ENCODE measurements at places on chromosomes 1 and 21.

DNA sequence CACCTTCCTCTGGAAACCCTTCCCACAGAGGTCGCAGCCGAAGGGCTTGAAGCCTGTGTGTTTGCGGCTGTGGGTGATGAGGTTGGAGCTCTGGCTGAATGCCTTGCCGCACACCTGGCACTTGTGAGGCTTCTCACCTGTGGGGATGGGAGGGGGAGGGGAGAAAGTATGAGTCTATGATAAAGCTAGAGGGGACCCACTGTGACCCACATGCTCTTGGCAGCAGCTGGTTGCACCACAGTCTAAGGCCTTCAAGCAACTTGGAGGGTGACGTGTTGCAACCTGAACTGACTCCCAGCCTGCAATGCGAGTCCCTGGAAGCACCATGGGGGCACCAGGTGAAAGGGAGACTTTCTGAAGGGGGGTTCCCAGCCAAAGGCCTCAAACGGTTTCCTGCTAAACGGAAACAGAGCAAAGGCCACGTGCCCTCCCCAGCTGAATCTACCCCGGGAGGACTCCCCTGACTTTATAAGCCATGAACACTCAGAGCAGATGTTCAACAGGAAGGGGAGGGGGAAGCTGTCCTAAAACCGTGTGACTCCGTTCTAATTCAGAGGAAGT lies 10.6 kb downstream of the GFI1 start:
- H3K4me3 ChIP-seq = no peak overlapping the region
- H3K27me3 ChIP-seq = peaks cover 89% of the 10 kb centered on the region
- peaks cover 4% of the 10 kb centered on the region for H3K4me1 ChIP-seq
- H3K36me3 ChIP-seq = no peaks in the 10 kb centered on the region
- no peak overlapping the region for H3K27ac ChIP-seq

GRCh38 chr1:40872276-40872675 lies 10.1 kb upstream of the CITED4 start:
- H3K27ac ChIP-seq = no peak overlapping the region
- H3K27me3 ChIP-seq = peaks cover 4% of the 10 kb centered on the region
- DNase-seq = no peak

- H3K27me3 ChIP-seq = no peaks in the 10 kb centered on the region
- no peaks in the 10 kb centered on the region for H3K4me1 ChIP-seq
- no peak for DNase-seq
- no peak overlapping the region for H3K27ac ChIP-seq
Measured at GRCh38 chr1:3429766-3430165, 24.7 kb upstream of the ARHGEF16 start.

DNA sequence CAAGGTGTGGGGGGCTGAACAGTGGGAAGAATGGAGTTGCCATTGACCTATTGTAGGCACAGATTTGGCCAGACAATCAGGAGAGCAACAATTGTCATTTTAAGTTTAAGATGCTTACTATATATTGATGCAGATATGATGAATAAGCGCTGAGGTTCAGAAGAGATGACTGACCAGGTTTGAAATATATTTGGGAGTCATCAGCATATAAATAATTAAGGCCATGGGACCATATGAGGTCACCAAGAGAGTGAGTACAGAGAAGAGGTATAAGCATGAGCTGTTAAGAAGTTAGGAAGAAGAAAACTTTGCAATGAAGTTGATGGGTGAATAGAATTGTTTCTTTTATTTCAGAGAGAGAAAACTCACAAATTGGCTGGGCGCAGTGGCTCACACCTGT lies 4.5 kb upstream of the GADD45A start:
- no peaks in the 10 kb centered on the region for H3K27me3 ChIP-seq
- peaks cover 27% of the 10 kb centered on the region for H3K4me1 ChIP-seq
- H3K27ac ChIP-seq = no peak overlapping the region
- DNase-seq = no peak

DNA sequence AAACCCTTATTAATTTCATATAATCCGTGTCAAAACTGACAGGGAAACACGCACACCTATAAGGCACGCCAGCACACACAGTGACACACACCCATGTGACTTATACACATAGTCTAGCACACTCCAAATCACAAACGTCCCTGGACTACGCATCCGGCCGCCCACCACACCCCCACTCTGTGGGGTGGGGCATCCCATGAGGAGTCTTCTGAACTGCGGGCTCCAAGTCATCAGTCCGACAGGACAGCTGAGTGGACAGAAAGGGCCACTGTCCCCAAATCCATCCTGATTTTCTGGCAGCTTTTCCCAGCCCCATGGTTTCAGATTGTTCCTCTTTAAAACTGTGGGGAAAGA lies 829 bp downstream of the PEA15 start:
- peaks cover 6% of the 10 kb centered on the region for H3K4me1 ChIP-seq
- H3K27ac ChIP-seq = peak overlapping the region; percentile 39
- H3K27me3 ChIP-seq = no peaks in the 10 kb centered on the region
- no peak for DNase-seq
- no peaks in the 10 kb centered on the region for H3K36me3 ChIP-seq

DNA sequence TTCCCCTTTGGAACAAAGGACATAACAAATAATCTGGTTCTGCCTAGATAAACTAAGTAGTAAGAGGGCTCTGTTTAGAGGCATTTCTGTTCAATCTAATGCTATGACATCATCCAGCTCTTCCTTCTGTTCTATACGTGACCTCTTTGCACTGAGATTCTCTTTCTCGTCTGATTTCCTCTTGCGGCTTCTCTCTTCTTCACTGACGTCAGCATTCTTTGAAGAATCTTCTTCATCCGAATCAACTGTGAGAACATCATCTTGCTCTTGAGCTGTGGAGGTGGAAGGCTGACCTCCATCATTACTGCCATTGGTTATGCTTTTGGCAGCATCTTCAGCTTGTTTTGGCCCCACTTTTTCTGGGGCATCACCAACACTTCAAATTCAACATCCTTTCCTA lies 130.4 kb downstream of the HS2ST1 start:
- no peaks in the 10 kb centered on the region for H3K27me3 ChIP-seq
- no peak for DNase-seq
- H3K4me3 ChIP-seq = no peak overlapping the region
- peaks cover 12% of the 10 kb centered on the region for H3K36me3 ChIP-seq
- no peak overlapping the region for H3K27ac ChIP-seq
- H3K4me1 ChIP-seq = no peaks in the 10 kb centered on the region

- H3K27ac ChIP-seq = peak overlapping the region; percentile 67
- H3K36me3 ChIP-seq = peaks cover 19% of the 10 kb centered on the region
- no peak for DNase-seq
- H3K4me1 ChIP-seq = no peaks in the 10 kb centered on the region
Measured at GRCh38 chr21:45498646-45499000, 43.6 kb downstream of the SLC19A1 start.

DNA sequence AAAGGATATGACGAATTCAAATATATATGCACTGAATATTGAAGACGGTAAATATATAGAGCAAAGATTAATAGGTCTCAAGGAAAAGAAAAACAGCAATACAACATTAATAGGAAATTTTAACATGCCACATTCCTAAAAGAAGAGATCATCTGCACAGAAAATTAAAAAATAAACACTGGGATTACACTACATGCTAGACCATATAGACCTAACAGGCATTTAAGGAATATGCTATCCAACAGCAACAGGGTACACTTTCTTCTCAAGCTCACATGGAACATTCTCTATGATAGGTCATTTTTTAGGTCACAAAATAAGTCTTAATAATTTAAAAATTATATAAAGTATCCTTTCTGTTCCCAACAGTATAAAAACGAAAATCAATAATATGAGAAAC lies 1038.3 kb downstream of the KCNT2 start:
- no peak for DNase-seq
- H3K36me3 ChIP-seq = no peaks in the 10 kb centered on the region
- no peak overlapping the region for H3K4me3 ChIP-seq
- no peak overlapping the region for H3K27ac ChIP-seq
- no peaks in the 10 kb centered on the region for H3K4me1 ChIP-seq

- H3K4me1 ChIP-seq = no peaks in the 10 kb centered on the region
- no peak overlapping the region for H3K27ac ChIP-seq
- H3K4me3 ChIP-seq = no peak overlapping the region
- DNase-seq = no peak
- H3K27me3 ChIP-seq = no peaks in the 10 kb centered on the region
Measured at GRCh38 chr1:2383576-2383975, 7.8 kb downstream of the MORN1 start.

- no peak overlapping the region for H3K4me3 ChIP-seq
- no peaks in the 10 kb centered on the region for H3K4me1 ChIP-seq
- no peaks in the 10 kb centered on the region for H3K27me3 ChIP-seq
- DNase-seq = no peak
- H3K36me3 ChIP-seq = no peaks in the 10 kb centered on the region
Measured at GRCh38 chr1:221291113-221291512, 411.9 kb downstream of the HLX start.

DNA sequence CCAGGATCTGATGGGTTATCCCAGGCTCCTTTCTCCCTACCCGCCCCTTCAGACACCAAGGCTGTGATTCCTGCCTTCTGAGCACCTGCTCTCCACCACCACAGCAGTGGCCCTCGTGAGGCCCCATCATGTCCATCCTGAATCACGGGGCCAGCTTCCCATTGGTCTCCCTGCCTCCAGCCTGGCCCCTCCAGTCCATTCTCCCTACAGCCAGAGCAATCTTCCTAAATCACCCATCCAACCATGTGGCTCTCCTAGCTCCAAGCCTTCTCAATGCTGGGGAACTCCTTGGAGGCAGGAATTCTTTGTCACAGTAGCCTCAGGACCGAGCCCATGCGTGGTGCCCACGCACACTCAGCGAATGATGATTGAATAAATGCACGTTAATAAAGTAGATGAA lies 8.9 kb upstream of the GLIS1 start:
- no peaks in the 10 kb centered on the region for H3K36me3 ChIP-seq
- H3K4me1 ChIP-seq = no peaks in the 10 kb centered on the region
- peaks cover 42% of the 10 kb centered on the region for H3K27me3 ChIP-seq
- H3K4me3 ChIP-seq = no peak overlapping the region
- no peak overlapping the region for H3K27ac ChIP-seq

DNA sequence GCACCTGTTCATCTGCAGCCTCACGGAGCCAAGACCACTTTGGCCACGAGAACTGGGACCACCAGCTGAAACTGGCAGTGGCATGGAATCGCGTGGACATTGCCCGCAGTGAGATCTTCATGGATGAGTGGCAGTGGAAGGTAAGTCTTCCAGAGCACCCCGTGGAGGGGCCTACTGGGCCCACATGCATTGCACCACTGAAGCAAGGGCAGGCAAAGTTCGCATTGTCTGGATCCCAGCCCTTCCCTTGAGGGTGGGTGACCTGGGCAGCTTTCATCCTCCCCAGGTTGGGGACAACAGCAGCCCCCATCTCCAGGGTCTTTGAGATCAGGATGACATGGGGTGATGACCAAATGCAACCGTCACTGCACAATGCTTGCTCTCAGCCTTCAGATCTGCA lies 37.5 kb downstream of the TRPM2 start:
- H3K36me3 ChIP-seq = no peaks in the 10 kb centered on the region
- peaks cover 2% of the 10 kb centered on the region for H3K4me1 ChIP-seq
- H3K27me3 ChIP-seq = no peaks in the 10 kb centered on the region
- H3K27ac ChIP-seq = no peak overlapping the region
- H3K4me3 ChIP-seq = no peak overlapping the region

GRCh38 chr21:32141318-32141633 lies 137.6 kb downstream of the MIS18A start:
- H3K27ac ChIP-seq = no peak overlapping the region
- no peak for DNase-seq
- H3K4me3 ChIP-seq = no peak overlapping the region
- H3K27me3 ChIP-seq = no peaks in the 10 kb centered on the region

GRCh38 chr1:14897080-14897449 lies 256.5 kb upstream of the TMEM51 start:
- H3K27me3 ChIP-seq = no peaks in the 10 kb centered on the region
- no peak overlapping the region for H3K4me3 ChIP-seq

Data from progenitor cell of endocrine pancreas (in vitro differentiated cells).